ENCODE measurements at places on chromosomes 13 and 19.

GRCh38 chr19:50402544-50403301 is 16.0 kb upstream of the SPIB start:
- DNase-seq: no peak

- no peak for DNase-seq
Observed at GRCh38 chr13:36841391-36841790, 22.4 kb downstream of the RFXAP start.

DNA sequence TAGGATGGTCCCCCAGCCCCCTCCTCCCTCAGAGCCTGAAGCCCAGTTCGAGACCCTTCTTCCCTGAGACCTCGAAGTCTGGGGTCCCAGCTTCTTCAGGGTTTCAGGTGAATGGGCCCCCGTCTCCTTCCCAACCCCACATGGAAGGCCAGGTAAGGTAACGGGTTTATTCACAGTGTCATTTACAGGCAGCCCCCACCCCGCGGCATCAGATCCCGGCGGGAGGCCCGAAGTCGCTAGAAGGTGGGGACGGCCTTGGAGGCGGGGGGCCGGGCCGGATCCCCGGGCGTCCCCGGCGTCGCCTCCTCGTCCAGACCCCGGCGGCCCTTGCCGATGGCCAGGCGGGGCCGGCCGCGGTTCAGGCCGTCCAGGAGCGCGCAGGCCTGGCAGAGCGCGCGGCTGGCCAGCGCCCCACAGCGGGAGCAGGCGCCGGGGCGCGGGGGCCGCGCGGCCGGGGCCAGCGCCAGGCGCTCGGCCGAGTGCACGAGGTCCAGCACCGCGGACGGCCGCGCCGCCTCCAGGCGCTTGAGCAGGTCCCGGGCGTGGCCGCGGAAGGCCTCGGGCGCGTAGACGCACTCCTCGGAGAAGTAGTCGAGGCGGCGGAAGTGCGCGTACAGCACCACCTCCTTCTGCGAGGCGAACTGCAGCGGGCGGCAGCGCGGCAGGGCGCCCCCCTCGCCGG is 9.7 kb downstream of the CTU1 start:
- peak; percentile 43 for DNase-seq

- DNase-seq: no peak
Observed at GRCh38 chr13:37495046-37495445, 103.5 kb downstream of the POSTN start.

- no peak for DNase-seq
Observed at GRCh38 chr13:113561417-113562084, 23.0 kb upstream of the TFDP1 start.

DNA sequence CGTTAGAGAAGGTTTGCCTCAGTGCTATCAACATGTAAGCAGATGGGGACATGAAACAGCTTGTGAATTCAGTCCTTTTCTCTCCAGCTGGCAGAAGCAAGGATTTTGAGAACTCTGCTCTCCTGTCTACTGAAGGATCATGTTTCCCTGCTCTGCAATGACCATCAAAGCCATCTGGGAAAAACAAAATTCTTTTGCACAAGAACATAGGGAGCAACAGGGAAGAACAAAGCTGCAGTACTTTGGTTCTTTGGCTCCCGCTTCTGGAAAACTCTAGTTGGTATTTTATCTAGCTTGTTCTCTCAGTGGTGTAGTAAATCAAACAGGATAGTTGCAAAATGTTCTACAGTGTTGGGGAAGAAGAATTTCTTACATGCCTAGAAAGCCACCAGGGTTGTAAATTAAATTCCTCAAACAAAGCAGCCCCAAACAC is 270.4 kb downstream of the ENOX1 start:
- no peak for DNase-seq

DNA sequence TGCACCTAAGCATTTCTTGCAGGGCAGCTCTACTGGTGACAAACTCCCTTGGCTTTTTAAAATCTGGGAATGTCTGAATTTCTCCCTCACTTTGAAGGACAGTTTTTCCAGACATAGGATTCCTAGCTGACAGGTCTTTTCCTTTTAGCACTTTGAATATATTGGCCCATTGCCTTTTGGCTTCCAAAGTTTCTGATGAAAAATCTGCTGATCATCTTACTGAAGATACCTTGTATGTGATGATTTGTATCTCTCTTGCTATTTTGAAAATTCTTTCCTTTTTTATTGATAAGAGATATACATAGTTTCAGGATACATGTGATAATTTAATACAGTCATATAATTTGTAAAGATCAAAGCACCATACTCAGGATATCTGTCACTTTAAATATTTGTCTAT is 211.1 kb downstream of the ZIC5 start:
- no peak for DNase-seq

DNA sequence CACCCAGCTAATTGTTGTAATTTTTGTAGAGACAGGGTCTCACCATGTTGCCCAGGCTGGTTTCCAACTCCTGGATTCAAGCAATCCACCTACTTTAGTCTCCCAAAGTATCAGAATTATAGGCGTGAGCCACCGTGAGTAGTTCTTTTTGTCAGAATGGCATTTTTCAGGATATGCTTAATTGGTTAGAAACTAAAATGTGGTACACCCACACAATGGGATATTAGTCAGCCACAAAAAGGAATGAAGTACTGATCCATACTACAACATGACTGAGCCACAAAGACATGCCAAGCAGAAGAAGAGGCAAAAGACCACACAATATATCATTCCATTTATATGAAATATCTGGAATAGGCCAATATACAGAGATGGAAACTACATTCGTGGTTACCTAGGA is 41.7 kb upstream of the MAP3K10 start:
- no peak for DNase-seq

GRCh38 chr19:18586306-18586705 is 2.3 kb upstream of the REX1BD start:
- no peak for DNase-seq

- no peak for DNase-seq
Observed at GRCh38 chr19:40525234-40526051, 51.2 kb upstream of the SHKBP1 start.

GRCh38 chr19:2255112-2255845 is 938 bp downstream of the JSRP1 start:
- DNase-seq: no peak

- DNase-seq: no peak
Observed at GRCh38 chr19:1244693-1245451, 3.3 kb downstream of the ATP5F1D start.

DNA sequence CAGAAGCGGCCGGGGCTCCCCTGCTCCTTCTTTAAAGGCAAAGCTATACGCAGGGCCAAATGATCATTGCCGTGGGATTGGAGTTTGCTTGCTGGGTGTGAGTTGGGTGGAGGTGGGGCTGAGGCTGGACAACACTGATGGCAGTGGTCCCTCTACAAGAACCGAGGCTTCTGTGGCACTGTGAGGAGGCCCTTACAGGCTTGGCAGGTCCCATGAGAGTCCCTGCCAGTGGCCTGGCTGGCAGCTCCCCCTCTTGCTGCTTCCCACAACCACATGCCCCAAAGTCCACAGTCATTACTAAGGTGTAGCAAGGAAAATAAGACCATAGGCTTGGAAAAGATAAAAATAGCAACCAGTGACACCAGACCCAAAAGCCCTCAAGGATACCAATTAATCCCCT is 98.4 kb downstream of the ANKRD10 start:
- DNase-seq: no peak
